T-helper 2 cell treated with Interferon-gamma antibody and Interleukin-4, amounts not matched to agents 5 μg/mL and 100 μg/mL, for 36 hours (primary cell): ENCODE measurements at places on chromosomes 12 and 14.

DNA sequence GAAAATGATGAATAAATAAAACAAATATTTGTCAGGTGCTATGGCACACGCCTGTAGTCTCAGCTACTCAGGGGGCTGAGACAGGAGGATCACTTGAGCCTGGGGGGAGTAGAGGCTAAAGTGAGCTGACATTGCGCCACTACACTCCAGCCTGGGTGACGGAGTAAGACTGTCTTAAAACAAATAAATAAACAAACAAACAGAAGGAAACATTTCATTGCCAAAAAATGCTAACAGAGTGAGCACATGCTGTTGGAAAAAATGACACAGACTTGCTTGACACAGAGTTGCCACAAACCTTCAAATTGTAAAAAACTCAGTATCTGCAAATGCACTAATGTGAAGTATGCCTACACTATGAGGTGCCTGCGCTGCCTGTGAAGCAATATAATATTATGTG lies 50.8 kb upstream of the AP4S1 start:
- DNase-seq = no peak

- no peak for DNase-seq
Measured at GRCh38 chr12:92769124-92769901, 66.5 kb downstream of the PLEKHG7 start.

DNA sequence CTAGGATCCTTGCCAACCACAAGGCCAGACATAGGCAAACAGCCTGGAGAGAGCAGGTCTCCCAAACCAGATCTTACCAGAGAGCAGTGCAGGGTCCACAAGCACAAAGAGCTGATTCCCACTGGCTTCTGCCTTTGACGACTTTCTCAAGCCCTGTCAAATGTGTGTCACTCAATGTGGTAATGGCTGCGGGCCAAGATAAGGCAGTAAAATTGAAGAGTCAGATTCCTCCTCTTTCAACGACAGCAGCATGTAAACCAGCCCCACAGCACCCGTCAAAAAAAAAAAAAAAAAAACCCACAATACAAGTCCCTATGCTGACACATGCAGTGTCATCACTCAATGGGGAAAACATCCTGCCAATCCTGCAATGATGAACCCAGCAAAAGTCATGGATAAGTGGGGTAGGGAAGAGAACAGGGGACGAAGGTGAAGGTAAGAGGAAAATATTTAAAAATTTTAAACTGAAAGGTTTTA lies at the start of gene STON2:
Gene STON2, minus strand, starts transcription at position 123 of the 477 bp plus-strand sequence. CDS start 1,942 bp downstream, outside the sequence.
- DNase-seq = no peak

- DNase-seq = no peak
Measured at GRCh38 chr12:95700316-95700785, 90.2 kb downstream of the NTN4 start.

GRCh38 chr12:75943730-75944096 lies 87.9 kb downstream of the PHLDA1 start:
- no peak for DNase-seq

DNA sequence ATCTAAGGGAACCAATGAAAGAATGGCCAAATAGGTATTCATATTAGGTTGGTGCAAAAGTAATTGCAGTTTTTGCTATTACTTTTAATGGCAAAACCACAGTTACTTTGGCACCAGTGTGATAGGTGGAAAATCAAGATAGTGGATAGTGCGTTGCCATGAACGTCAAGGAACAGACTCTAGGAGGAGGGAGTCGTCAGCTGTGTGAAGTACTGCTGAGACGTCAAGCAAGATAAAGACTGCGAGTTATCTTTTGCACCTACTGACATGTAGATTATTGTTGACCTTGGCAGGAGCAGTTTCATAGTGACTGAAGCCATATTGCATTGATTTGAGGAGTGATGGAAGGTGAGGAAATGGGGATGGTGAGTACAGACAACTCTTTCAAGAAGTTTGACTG lies 8.3 kb downstream of the YLPM1 start:
- DNase-seq = no peak

DNA sequence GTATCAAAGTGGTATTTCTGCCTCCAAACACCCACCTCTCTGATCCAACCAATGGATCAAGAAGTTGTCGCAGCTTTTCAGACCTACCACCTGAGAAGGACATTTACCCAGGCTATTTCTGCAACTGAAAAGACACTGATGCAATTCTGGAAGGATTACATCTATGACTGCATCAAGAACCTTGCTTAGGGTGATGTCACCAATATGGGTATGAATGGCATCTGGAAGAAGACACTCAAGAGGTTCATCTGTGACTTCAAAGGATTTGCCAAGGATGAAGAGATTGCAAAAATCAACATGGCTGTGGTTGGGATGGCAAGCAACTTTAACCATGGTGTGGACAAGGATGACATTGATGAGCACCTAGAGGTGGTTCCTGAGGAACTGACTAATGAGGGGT lies 154.2 kb downstream of the PCNX1 start:
- no peak for DNase-seq

DNA sequence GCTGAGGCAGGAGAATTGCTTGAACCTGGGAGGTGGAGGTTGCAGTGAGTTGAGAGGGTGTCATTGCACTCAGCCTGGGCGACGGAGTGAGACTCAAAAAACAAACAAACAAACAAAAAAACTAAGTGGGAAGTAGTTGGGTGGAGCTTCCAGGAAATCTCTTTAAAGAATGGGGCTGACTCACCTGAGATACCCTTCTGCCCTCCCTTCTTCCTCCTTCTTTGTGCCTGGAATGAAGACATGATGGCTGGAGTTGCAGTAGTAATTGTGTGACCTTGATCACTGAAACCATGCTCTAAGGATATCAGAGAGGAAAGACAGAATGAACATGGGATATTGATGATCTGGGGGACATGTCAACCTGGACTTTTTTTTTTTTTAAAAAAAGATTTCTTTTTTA lies 87.6 kb upstream of the MED13L start:
- DNase-seq = no peak

GRCh38 chr12:14618983-14619382 lies 51.3 kb upstream of the PLBD1 start:
- DNase-seq = no peak

- no peak for DNase-seq
Measured at GRCh38 chr14:24870949-24871701, 178.8 kb downstream of the STXBP6 start.

DNA sequence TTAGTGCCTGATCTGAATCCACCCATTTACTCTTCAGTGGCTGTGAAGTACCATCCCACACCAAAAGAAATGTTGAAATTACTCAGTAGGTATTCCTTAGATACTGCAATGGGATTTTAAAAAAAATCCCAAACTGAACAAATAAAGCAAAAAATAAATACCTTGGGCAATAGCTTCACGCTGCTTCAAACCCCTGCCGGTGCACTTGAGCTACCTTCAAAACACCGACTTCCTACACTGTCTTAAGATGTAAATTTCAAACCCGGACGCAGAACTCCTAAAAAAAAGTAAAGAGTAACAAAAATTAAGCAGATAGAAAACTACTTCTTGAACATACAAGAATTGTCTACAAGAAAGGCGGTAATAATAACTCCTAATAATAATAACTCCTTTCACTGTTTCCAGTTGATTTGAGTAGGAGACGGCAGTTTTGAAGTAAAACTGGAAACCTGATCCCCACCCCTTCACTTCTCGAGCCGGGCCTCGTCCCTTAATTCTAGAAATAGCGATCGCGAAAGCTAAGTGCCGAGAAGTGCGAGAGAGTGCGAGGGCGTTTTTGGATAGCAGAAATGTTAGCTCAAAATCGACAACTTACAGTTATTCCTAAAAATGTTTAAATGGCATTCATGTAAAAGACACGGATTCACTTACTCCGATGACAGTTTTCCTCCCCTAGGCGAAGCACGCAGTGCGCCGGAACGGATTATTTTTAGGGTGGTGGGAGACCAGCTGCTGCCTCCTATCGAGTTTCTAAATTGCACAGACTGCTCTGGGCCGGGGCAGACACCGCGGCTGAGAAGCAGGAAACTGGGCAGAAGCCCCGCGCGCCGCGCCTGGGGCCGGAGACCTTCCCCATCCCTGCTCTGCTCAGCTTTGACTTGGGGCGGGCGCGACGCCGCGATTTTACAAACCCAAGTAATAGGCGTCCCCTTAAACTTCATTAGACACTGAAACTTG lies at the start of gene ABCC9:
Gene ABCC9, minus strand, starts transcription at position 878 of the 957 bp plus-strand sequence. CDS start 4,752 bp downstream, outside the sequence.
- no peak for DNase-seq
